Stimulated activated CD8-positive, alpha-beta memory T cell treated with anti-CD3 and anti-CD28 coated beads, Interleukin-15, amount 100 ng/mL, for 48 hours (primary cell): ENCODE measurements at places on chromosomes 5 and 9.

- DNase-seq = no peak
These were observed 4.7 kb downstream of the VDAC1 start for GRCh38 chr5:134000091-134000511.

GRCh38 chr9:29806937-29807618 lies 2233.8 kb upstream of the C9orf72 start:
- no peak for DNase-seq

- DNase-seq = no peak
These were observed 85.1 kb upstream of the LRRTM2 start for GRCh38 chr5:138960145-138960692.

DNA sequence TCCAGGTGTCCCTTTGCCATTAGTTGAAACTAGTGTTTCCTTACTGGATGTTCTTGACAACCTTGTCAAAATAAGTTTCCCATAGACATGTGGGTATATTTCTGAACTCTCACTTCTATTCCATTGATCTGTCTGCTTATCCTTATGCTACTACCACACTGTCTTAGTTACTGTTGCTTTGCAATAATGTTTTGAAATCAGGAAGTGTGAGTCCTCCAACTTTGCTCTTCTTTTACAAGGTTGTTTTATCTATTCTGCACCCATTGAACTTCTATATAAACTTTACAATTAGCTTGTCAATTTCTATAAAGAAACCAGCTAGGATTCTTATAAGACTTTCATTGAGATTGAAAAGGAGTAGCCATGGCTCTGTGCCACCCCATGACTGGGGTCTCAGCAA lies 24.3 kb downstream of the CD14 start:
- DNase-seq = no peak

DNA sequence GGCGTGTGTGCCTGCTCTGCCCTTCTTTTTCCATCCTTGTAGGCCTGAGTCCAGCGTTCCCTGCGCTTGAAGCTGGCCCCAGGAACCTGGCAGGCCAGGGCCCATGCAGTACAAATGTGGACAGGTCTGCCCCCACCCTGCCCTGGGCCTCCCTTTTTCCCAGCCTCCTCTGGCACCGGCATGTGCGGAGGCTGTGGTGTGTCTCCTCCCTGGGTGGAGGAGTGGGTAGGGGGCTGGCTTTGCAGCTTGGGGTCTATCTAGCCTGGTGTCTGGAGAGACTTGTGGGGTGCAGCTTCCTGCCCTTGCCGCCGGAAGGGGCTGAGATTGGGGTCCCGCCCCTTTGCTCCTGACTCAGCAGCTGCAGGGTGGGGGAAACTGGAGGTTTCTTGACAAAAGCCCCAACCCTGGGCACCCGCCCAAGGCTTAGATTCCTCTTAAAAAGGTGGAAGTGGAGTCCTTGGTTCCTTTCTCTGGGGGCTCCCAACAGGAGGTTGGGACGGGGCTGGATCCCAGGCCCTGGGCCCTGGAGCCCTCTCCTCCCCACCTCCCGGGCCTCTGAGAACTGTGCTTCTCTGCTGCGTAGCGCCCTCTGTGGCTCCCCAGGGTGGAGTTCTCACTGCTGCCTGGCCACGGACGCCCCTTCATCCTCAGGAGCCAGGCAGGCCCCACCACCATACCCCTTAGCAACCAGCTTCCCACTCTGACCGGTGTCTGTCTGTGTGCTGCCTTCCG lies 18.0 kb downstream of the RXRA start:
- DNase-seq = peak; percentile 17
